ENCODE measurements at places on chromosomes 3 and 15. TPM values are rescaled to one million over a fixed set of nuclear protein-coding genes. Genes with fewer than 3 reads are reported as not detected.
A peak's percentile ranks its signal among the peaks of the same experiment; 100 is the strongest.

- DNase-seq: no peak
Observed at GRCh38 chr3:197260491-197261163, 37.8 kb downstream of the DLG1 start.

DNA sequence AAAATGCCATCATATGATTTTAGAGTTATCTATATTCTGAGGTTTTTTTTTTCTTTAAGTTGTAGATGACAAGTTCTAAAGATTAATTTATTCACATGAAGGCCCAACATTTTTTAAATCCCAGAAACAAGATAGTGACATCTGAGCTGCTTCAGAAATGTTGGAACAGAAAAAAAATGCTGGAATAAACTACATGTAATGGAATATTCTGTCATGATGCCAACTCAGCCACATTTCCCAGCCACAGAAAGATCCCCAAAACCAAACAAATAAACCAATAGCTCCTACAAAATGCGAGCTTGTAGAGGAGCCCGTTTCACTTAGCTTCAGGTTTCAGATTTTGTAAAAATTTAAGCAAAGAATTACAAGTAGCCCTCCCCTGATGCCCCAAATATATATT, 111.0 kb upstream of the MYO5C start:
- DNase-seq: no peak

GRCh38 chr15:70617911-70618287, 145.5 kb downstream of the UACA start:
- no peak for DNase-seq

DNA sequence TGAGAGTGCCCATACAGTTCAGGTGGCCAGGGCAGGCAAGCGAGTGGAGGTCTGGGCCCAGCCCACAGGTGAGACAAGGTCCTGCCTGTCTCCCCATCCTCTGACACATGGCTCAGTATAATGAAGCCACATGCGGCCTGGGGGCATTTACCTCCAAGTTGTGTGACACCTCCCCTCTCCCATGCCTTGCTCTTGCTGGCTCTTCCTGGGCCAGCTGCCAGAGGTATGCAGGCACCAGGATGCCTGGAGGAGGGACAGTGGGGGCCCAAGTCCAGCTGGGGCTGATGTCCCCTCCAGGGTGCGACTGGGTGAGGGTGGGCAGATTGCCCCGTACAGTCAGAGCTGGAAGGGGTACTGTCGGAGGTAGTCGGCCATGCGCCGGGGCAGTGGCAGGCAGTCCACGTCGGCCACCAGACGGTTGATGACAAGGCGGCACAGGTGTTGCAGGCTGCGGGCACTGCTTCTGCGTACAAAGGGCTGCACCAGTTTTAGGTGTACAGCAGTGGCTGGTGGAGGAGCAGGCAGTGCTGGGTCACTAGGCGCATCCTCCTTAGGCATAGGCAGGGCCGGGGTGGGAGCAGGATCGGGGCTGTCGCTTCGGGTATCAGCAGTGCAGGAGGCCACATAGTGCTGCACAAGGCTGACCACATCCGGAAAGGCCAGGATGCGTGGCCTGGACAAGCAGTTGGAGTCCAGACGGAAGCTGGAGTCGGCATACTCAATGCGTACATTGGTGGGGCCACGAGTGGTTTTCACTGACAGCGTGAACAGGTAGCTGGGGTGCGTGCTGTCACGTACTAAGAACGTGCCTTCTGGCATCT, 4.1 kb downstream of the CISH start:
- no peak for DNase-seq

- DNase-seq: no peak
Observed at GRCh38 chr15:81304226-81304625, 19.7 kb downstream of the STARD5 start.

DNA sequence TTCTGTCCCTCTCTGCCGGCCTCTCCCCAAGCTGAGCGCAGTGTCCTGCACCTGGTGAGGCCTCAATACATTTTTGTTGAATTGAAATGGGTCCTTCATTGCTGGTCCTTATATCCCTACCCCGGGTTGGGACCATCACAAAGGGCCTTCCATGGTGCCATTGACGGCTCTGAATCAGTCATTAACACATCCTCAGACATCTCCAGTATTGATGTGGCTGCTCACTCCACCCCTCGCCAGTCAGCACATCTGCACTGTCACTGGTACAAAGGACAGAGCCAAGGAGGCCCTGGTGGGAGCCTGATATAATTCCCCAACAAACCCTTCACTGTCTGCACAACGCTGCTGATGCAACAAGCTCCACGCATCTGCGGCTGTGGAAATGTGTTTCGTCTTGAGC, 191.6 kb upstream of the TOPAZ1 start:
- DNase-seq: no peak

- DNase-seq: no peak
Observed at GRCh38 chr3:156489462-156489911, 65.4 kb downstream of the SSR3 start.

- DNase-seq: no peak
Observed at GRCh38 chr15:22799902-22800301, 13.5 kb downstream of the NIPA1 start.

GRCh38 chr15:49232236-49232806, 62.3 kb downstream of the GALK2 start:
- no peak for DNase-seq

GRCh38 chr3:176584413-176585176, 612.7 kb downstream of the TBL1XR1 start:
- DNase-seq: no peak

DNA sequence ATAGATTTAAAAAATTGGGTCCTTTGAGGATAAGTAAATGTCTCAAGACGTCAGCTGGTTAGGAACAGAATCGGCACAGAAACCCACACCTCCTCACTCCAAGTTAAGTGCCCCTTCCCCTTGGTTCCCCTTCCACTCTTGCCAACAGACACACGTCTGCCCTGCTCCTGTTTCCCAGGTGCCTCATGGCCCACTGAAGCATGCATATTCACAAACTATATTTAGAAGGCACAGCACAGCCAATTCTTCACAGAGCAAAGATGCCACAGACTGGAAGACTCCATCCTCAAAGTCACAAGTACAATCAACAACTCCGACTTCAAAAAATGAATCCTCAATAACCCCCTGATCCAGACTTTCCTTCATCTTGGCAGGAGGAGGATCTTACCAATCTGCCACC, 295.4 kb upstream of the NR2F2 start:
- DNase-seq: no peak

GRCh38 chr3:112463250-112463649, 36.0 kb downstream of the BTLA start:
- DNase-seq: no peak

GRCh38 chr3:55664387-55664786, 177.3 kb upstream of the WNT5A start:
- no peak for DNase-seq

GRCh38 chr3:126180477-126181397, at the start of gene ALDH1L1:
Gene ALDH1L1 (minus strand): TSS chr3:126180586. CDS start chr3:126160979, 19,607 bp downstream.
- DNase-seq: no peak

- no peak for DNase-seq
Observed at GRCh38 chr15:70932397-70932796, 39.8 kb downstream of the LRRC49 start.

GRCh38 chr3:177102553-177102952, 94.7 kb downstream of the TBL1XR1 start:
- DNase-seq: no peak

DNA sequence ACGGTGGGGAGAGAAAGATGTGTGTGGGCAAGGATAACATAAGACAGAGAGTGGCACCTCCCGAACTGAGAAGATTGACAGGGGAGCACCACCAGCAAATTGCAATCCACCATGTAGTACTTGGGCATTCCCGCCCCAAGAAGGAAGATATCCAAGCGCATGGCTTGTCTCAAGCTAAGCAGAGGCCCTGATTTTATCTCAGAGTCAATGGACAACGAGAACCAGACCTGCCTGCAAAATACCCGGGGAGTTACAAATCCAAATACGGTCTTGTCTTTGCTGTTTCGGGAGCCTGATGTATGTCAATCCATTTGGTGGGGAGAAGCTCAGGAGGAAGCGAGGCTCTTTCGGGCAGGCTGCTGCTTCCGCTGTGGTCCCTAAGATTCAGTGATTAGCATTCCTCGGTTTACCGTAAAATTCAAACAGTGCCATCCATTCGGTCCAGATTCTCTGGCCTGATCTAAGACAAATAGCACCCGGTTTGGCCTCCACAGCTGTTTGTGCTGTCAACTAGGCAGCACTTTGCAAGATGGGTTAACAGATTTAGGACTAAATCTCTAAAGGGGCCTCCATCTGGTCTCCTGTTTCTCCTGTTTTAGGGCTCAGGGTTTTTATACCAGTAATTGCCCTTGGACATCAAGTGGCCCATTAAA, 97.7 kb upstream of the WNT5A start:
- no peak for DNase-seq

GRCh38 chr15:74133694-74134386, 3.5 kb downstream of the ISLR2 start:
- no peak for DNase-seq

GRCh38 chr3:3201611-3202010, 22.1 kb upstream of the CRBN start:
- no peak for DNase-seq

DNA sequence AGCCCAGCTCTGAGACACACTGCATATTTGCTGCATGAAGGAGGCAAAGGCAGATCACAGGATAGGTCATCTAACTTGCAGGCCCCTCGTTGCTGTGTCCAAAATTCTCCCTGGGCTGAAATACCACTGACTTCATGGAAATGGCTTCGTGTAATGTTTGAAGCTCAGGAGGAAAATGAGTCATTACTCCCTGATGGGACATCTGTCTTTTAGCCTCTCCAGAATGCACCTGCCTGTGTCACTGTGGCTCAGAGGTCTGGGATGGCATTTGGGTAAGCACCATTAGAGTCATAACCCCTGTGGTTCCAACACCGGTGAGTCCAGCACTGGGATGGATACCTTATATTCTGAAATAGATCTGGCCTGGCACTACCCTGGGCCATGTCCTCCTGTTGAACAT, 51.5 kb downstream of the IL12A start:
- no peak for DNase-seq

- DNase-seq: peak; percentile 55
Observed at GRCh38 chr3:159260049-159260662, 458.3 kb downstream of the MFSD1 start.

DNA sequence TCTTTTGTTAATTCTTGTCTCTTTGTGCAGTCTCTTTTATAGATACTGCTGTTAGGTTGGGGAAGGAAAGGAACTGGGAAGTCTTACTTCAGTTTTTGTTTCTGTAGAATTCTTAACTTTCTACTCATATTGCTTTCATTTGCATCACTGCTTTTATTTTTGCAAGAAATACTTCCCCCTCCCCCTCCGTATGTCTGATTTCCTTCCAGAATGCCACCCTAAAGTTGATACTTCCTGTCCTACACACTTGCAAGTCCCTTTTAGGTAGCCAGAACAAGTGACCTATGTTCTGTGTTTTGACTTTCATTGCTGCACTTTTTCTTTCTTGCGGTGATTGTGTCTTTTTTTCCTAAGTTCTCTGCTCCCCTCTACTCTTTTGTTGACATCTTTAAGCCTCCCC, 477.4 kb downstream of the RSL24D1 start:
- DNase-seq: no peak

CYP1A1 gene
- not detected for total RNA-seq

SRPRB gene
- total RNA-seq: 51.8 TPM

LRRIQ4 gene
- total RNA-seq: 0.10 TPM

TUSC7 gene
- not detected for total RNA-seq

CADPS gene
- not detected for total RNA-seq

OSBPL10 gene
- 3.0 TPM for total RNA-seq

STX19 gene
- total RNA-seq: not detected

AHSG gene
- total RNA-seq: not detected

DUOXA2 gene
- not detected for total RNA-seq

ZNF860 gene
- 0.10 TPM for total RNA-seq

EPHA3 gene
- total RNA-seq: 7.8 TPM

KLF15 gene
- total RNA-seq: 1.4 TPM

ANKRD34C gene
- total RNA-seq: not detected

GOLGA6D gene
- total RNA-seq: not detected

ZNF774 gene
- total RNA-seq: 0.69 TPM

TMCO5A gene
- total RNA-seq: not detected

RETNLB gene
- total RNA-seq: not detected

ABI3BP gene
- 1.3 TPM for total RNA-seq

WDR72 gene
- 40.3 TPM for total RNA-seq

INKA1 gene
- 0.26 TPM for total RNA-seq

Measured in NCI-H460 (cell line).